ENCODE measurements at places on chromosomes 3 and 15. TPM values are rescaled to one million over a fixed set of nuclear protein-coding genes. Genes with fewer than 3 reads are reported as not detected.

DNA sequence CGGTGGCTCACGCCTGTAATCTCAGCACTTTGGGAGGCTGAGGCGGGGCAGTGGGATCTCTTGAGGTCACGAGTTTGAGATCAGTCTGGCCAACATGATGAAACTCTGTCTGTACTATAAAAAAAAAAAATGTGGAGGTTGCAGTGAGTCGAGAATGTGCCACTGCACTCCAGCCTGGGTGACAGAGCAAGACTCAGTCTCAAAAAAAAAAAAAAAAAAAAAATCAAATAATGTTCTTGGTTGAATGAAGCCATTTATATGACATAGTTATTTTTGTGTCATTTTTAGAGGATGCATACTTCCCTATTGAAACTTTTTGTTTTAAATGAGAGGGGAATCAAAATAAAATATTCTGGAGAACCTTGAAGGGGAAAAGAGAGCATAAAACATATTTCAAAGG, 3.1 kb downstream of the HMCES start:
- DNase-seq: no peak

DNA sequence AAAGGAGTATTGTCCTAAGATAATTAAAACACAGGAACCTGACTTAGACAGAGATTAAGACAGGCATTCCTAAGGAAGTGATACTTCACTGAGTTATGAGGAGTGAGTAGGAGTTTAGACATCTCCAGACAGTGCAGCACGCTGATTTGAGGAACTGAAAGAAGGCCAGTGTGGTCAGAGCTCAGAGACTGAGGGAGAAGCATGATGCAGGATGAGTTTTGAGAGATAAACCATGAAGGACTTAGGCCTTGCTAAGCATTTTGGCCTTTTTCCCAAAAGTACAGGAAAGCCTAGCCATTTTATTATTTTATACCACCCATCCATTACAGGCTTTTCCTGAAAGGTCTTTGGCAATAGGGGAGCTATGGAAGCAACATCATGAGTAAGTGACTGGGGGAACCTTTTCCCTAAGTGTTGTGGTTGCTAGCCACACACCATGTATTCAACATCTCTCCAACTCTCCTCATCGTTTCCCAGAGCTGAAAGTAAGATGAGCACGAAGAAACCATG, 375.6 kb upstream of the TPRG1 start:
- peak; percentile 36 for DNase-seq

The CDHR4 gene
- total RNA-seq: not detected

DNA sequence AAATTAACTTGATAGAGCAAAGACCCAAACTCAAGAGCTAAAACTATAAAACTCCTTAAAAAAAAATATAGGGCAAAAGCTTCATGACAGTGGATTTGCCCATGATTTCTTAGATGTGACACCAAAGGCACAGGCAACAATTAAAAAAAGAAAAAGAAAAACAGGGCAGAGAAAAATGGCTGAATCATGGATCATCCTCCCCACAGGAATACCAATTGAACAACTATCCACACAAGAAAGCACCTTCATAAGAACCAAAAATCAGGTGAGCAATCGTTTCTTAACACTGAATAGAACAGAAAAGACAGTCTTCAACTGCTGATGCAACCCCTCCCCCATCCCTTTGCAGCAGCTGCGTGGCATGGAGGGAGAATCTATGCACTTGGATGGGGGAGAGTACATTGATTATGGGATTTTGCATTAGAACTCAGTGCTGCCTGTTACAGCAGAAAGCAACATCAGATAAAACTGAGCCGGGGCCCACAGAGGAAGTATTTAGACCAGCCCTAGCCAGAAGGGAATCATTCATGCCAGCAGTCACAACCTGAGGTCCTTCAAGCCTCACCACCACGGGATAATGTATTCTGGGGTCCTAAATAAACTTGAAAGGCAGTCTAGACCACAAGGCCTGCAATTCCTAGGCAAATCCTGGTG, 15.7 kb downstream of the C3orf33 start:
- DNase-seq: no peak

The ADGRG7 gene
- total RNA-seq: not detected

The MASP1 gene
- total RNA-seq: not detected

DNA sequence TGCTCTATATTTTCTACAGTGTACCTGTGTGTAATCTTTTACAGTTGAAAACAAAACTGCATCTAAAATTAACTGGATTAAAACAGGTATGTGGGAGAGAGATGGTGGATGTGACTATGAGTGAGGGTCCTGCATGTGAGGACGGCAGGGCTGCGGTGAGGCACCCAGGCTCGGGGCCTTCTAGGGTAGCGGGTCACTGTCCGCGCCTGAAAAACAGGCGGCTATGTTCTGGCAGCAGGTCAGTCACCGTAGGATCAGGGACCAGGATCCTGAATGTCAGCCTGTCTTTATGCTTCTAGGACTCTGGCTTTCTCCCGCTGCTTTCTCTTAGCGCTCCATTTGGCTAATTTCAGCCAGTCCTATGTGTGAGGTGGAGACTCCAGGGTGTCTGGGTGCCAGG, 12.6 kb downstream of the TMEM40 start:
- DNase-seq: no peak

GRCh38 chr3:136620436-136620835, 131.7 kb downstream of the STAG1 start:
- DNase-seq: no peak

DNA sequence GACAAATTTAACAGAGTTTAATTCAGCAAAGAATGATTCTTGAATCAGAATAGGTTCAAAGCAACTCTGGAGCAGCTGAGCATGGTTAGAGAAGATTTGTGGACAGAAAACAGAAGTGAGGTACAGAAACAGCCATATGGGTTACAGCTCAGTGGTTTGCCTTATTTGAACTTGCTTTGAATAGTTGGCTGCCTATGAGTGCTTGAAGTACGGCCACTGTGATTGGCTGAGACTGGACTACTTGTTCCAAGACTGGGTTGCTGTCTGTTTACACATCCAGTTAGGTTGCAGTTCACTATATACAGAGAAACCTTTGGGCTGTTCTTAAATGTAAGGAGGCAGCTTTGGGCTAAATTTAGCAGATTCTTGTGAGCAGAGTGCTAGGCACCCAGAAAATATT, 79.4 kb upstream of the CADPS start:
- DNase-seq: no peak

The CDC25A gene
- total RNA-seq: 2.5 TPM

DNA sequence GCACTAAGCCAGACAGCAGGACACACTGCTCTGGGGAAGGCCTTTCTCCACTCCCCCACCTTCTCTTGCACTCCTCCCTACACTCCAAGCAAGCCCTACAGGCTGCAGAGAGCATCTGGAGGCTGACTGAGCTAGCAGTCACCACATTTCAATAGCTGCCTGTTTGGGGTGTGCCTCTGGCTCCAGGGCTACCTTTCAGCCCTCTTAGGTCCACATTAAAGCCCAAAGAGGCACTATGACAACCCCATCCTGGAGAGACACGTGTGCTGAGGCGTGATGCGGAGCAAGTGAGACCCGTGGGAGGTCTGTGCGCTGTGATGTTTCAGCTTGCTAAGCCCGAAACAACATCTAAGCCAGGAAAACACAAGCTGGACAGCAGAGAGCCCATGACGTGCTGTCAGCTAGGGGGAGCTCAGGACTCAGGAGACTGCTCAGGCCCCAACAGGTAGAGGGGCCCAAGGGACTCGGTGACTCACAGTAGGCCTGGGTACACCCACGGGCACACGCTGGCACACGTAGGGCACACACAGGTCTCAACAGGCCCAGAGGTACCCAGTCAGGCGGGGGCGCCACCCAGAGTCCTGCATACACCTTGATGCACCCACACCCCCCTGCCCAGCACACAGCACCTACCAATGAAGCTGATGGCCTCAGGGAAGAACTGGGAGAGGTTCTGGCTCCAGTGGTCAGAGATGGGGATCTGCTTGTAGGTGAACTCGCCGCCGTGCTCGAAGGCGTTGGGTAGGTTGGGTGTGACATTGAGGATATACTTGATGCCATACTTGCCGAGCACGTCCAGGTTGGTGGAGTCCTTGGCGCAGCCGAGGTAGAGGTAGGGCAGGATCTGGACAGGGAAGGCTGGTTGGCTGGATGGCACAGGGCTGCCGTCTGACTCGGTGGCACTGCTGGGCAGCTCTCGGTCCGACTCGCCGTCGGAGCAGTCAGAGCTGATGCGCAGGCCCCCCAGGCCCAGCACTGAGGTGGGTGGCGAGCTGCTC, 2.8 kb downstream of the DUSP7 start:
- DNase-seq: peak; percentile 15
